ENCODE measurements at places on chromosomes 1 and 21.

DNA sequence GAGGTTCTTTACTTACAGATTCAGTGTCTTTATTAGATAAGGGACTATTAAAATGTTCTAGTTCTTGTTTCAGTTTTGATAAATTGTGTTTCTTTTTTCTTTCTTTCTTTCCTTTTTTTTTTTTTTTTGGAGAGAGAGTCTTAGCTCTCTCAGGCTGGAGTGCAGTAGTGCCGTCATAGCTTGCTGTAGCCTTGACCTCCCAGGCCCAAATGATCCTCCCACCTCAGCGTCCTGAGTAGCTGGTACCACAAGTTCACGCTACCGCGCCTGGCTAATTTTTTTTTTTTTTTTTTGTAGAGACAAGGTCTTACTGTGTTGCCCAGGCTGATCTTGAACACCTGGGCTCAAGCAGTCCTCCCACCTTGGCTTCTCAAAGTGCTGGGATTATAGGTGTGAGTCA, 76.6 kb downstream of the TMEM200B start:
- no peak for DNase-seq

DNA sequence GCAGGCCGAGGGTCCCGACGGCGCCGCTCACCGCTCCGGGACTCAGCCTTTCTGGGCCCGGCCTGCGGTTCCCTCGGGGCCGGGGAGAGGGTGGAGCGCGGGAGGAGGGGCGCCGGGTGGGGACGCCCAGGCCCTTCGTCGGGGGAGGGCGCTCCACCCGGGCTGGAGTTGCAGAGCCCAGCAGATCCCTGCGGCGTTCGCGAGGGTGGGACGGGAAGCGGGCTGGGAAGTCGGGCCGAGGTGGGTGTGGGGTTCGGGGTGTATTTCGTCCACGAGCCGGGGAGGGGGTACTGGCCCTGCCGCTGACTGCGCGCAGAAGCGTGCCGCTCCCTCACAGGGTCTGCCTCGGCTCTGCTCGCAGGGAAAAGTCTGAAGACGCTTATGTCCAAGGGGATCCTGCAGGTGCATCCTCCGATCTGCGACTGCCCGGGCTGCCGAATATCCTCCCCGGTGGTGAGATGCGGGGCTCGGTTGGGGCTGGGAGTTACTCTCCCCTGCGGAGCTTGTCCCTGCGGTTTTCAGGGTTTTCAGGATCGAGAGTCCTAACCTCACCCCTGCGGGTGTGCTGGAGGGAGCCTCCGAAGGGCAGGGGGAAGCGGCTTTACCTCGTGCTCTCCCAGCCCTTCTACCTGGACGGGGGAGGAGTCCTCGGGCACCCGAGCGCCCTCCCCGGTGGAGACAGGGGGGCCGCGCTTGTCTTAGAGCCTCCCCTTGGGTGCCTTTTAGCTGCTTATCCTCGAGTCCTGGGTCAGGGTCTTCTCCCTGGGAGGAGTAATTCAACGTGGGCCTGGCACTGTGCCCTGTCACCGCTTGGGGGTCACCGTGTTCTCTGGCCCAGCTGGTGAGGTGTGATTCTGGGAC, 2.1 kb downstream of the SAMD11 start:
- no peak for DNase-seq

- DNase-seq: peak; percentile 30
Measured at GRCh38 chr1:28199328-28200233, 23.1 kb upstream of the PTAFR start.

GRCh38 chr1:226220473-226221189, 2.8 kb upstream of the MIXL1 start:
- no peak for DNase-seq

GRCh38 chr1:243729956-243730355, 120.1 kb downstream of the AKT3 start:
- no peak for DNase-seq

- no peak for DNase-seq
Measured at GRCh38 chr1:157272729-157273524, 134.7 kb upstream of the ETV3 start.

DNA sequence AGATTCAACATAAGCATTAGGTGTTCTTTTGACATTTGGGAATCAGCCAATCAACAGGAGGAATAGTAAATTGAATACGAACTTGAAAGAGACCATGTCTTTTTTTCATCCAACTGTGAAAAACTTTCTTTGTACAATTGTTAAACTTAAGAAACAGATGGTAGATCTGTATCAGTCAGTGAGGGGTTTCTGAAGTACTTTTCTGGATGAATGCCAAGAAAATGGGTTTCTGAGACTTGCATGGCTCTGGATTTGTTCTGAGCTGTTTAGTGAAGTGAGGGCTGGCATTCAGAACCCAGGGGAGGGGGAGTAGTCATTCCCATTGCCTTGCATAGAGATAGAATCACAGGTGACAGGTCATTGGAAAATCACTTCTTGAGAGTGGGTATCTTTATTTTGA, 37.4 kb downstream of the PTPRC start:
- no peak for DNase-seq

DNA sequence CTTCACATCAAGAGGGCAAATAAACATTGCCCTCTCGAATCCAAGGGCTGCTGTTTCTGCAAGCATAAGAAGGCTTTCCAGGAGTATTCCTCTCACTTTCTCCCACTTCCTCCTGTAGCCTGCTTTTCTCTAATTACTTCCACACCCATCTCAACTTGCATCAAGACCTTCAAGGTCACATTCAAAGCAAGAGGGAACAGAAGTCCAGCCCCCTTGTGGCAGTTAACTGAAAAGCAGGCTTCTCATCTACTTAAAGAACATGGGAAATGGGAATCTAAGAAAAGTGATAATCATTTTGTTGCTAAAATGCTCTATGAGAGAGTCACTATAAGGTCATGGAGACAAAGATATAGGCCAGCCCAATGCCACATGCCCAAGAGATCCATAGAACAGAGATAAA, 874.4 kb downstream of the KCNT2 start:
- DNase-seq: no peak

- DNase-seq: no peak
Measured at GRCh38 chr21:46229133-46229922, 754 bp upstream of the LSS start.

DNA sequence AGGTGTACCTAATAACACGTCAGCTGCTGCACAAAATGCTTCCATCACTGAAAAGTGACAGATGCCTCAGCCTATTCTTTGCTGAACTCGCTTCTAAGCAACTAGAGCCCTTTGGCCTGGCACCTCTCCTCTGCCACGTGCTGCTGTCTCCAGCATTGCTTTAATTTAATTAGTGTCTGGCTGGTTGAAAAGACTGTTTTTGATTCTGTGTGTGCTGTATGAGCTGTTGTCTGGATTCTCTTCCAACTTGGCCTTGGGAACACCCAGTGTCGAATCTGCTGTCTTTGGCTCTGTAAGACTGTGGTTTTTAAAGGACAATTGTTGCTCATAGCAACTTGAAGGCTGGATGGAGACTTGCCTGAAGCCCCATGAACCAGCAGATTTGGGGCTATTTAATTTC, 109.5 kb downstream of the PSMG1 start:
- DNase-seq: no peak

DNA sequence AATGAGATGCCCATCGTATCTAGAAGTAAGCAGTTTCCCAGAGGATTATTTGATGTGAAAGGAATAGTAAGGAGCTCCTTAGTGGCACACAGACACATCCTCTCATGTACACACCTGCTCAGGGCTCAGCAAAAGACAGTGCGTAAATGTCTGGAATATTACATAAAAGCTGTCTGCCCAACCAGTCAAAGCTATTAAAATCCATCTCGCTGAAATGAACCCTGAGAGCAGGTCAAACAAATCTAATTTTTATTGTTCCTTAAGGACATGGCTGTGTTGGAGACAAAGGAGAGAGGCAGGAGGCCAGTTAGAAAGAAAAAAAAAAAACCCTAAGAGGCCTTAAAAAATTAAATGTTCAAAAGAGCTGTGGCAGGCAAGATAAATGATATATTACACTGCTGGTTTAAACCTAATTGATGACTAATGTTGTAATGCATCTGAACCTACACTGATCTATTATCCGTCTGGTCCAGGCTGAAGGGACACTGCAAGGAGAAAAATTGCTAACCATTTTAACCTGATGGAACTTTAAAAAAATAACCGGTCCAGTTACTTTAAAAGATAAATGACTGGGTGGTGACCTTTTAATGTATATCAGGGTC, 58.5 kb upstream of the FGGY start:
- DNase-seq: no peak

DNA sequence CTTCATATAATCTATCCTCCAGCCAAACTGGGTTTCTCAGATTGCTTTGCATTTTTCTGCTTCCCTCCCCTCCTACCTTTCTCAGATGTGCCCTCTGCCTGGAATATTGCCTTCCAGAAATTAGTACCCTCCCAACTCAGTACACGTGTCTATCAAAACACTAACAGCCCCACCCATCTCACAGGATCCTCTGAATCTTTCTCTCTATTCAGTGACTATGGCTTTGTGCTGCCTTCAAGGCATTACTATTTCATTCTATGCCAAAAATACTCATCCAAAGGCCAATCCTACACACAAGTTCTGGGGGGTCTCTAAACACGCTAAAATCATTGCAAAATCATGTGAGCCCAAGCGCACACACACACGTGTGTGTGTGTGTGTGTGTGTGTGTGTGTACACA, 58.4 kb downstream of the ZNF281 start:
- DNase-seq: no peak

GRCh38 chr1:235011064-235011598, 117.5 kb downstream of the TOMM20 start:
- DNase-seq: peak; percentile 31

GRCh38 chr1:167668108-167668507, 38.1 kb downstream of the RCSD1 start:
- no peak for DNase-seq

- no peak for DNase-seq
Measured at GRCh38 chr1:151371370-151372057, 991 bp downstream of the SELENBP1 start.

DNA sequence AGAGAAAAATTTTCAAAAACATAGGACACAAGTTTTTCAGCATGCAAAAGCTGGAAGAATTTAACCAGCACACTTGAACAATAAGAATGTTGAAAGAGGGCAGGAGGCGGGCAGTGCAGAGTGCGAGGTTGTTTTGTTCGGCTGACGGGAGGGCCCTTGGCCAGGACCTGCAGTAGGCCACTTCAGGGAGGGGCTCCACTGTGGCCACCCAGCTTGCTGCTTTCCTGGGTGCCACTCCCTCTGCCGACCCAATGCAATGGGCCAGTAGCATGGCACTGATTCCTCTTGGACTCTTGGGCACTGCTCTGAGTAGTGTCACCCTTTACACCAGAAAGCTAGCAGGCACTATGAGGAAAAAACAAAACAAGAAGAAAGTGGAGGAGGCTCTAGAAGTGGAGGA, 92.9 kb downstream of the SNRPE start:
- DNase-seq: no peak

DNA sequence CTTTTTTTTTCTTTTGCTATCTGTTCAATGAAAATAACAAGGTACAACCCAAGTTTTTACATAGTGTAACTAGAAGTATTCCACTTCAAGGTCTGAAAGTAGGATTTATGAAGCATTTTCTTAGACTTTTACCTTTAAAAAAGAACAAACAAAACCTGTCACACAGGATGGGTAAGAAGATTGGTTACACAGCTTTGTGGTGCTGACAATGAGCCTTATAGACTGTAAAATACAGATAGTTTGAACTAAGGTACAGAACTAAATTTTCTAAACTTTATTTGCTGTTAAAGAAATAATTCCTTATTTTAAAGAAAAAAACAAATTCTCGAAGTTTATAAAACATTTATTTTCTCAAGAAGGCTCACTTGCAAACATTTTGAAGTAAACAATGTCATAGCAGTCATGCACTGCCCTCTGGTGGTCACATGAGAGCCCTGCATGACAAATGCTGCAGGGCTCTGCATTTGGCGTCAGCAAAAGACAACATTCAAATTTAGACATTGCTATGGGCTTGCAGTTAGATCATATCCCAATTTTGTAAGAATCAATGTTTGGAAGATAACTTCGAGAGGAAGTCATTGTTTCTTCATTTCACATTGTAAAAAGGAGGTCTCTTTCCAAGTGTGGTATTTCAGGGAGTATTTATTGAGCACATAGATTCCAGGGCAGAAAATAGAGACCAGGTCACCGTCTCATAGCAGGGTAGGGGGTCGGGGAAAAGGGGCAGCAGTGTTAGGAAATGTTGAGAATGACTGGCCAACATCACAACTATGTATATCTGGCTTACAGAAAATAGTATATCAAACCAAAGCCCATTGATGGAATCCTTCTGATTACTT, 115.3 kb upstream of the FMN2 start:
- no peak for DNase-seq

GRCh38 chr1:115233598-115233997, 104.5 kb downstream of the NGF start:
- DNase-seq: no peak
